ENCODE measurements at places on chromosomes 3 and 15.

DNA sequence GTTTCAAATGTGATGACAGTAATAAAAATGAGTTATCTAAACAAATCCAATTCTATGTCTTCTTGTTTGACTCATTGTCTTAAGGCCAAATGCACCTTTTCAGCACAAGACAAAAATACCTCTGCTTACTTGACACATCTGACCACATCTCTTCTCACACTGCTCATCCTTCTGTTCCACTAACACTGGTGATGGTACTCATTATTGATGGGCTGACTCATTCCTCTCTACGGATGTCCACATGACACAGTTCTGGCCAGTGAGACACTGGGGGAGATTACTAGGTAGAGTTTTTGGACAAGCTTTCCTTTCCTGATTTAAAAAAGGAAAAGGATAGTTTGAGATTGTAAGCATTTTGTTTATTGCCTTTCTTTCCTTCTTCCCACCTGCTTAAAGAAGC lies 410.6 kb upstream of the THRB start:
- no peak for DNase-seq

DNA sequence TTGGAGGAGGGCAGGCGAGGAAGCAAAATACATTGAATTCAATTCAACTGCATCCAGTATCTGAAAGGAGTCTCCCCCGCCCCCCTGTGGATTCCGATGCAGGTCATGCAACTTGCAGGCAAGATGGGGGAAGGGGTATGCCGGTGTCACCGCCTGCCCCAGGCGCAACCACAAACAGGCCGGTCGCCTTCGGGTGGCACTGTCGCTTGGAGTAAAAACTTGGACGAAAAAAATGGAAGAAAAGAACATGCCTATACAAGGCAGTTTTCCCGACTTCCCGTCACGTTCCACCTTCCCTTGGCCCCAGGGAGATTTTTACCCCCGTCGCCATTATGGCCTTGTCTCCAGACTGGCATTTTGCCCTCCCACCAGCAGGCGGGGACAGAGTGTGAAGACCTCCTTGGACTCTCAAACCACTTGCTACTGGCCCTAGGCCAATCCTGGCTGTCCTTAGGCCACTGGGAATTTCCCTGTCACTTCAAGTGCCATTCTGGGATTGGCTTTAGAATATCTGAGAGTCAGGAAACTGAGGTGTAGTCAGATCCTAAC lies 1.6 kb upstream of the NTRK3 start:
- DNase-seq, result no peak

GRCh38 chr15:87357637-87358313 lies 898.8 kb downstream of the NTRK3 start:
- no peak for DNase-seq

- DNase-seq, result no peak
Measured at GRCh38 chr15:43103907-43104306, 1.9 kb downstream of the UBR1 start.

DNA sequence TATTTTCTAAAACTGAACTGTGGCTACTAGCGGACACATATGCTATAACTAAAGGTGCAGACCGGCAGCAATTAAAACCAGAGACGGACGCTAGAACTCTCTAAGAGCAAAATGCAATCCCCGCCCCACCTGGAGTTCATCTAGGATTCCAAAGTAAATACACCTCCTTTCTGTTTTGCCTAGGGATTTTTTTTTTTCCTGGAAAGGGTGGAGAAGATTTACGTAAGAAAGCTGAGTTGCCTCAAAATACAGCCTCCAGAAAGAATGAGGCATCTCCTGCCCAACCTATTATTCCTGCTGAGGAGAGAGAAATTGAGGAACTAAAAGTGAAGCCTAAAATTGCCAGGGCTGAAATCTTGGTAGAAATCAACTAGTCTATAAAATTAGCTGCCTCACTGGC lies 150.2 kb downstream of the TP63 start:
- no peak for DNase-seq

DNA sequence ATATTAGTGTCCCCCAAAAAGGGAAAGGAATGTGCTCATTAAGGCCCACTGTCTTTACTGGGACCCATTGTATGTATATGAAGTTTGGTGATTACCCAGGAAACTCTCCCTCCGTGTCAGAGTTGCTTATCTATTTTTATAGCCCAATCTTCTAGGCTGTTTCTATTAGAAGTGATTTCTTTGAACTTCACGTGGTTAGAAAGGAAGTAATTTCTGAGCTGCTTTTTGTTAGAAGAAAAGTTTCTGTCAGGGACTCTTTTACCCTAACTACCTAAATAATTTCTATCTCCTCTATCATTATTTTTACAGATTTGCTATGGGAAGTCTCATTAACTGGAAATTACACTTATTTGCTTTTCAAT lies 17.7 kb upstream of the SENP7 start:
- DNase-seq, result no peak

GRCh38 chr3:42851228-42851834 lies 24.3 kb downstream of the CYP8B1 start:
- DNase-seq, result no peak

DNA sequence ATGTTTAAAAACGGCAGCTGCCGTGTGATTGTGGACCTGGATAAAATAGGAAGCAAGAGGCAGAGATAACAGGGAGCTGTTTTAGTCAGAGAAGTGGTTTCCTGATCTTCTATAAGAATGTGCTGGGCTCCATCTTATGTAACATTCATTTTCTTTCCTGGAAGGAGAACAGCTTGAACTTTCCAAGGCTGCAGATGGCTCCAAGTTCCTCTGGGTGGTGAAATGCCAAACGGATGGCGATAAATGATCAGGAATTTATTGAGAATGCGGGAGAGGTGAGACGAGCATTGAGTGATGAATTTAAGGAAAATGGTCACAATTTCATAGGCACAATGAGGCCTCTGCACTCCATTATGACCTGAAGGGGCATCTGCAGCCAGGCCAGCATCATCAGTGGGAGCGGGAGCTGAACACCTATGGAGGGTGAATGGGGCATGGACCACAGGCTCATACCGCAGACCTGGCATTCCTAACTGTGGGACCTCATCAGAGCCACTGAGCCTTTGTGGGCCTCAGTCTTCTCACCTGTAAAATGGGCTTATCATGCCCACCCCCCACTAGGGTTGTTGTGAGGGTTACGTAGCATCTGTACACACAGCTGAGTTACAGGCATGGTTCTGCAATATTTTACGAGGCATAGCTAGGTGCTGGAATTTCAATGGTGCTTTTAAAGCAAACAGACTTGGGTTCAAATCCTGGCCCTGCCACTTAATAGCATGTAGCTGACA lies 17.1 kb downstream of the MGLL start:
- DNase-seq, result no peak

- no peak for DNase-seq
Measured at GRCh38 chr15:26720546-26720945, 52.3 kb downstream of the GABRB3 start.

- no peak for DNase-seq
Measured at GRCh38 chr3:71400986-71401451, 182.5 kb downstream of the FOXP1 start.

GRCh38 chr3:194496217-194496919 lies 9.6 kb upstream of the ATP13A3 start:
- DNase-seq, result no peak

- DNase-seq, result peak; percentile 23
Measured at GRCh38 chr3:63353383-63353782, 75.3 kb downstream of the SYNPR start.

DNA sequence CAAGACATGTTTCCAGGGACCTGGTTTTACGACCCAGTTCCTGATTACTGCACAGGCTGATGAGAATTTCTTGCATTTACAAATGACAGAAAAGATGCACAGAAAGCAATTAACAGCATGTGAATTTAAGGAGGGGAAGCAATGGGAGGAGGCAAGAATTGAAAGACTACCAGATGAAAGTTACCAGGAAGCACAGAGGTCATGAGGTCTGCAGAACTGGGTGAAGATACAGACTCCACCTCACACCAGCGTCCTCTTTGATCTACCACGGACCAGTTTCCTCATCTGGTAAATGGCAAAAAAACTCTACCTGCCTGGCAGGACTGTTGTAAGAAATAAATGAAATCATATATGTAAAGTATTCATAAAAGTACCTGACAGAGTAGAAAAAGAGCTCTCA lies 266.0 kb downstream of the MAGI1 start:
- DNase-seq, result no peak

- peak; percentile 90 for DNase-seq
Measured at GRCh38 chr3:45817831-45818522, 21.6 kb upstream of the SLC6A20 start.

- no peak for DNase-seq
Measured at GRCh38 chr15:31435912-31436628, 109.4 kb downstream of the KLF13 start.

- no peak for DNase-seq
Measured at GRCh38 chr3:4739289-4740236, 239.7 kb upstream of the BHLHE40 start.

DNA sequence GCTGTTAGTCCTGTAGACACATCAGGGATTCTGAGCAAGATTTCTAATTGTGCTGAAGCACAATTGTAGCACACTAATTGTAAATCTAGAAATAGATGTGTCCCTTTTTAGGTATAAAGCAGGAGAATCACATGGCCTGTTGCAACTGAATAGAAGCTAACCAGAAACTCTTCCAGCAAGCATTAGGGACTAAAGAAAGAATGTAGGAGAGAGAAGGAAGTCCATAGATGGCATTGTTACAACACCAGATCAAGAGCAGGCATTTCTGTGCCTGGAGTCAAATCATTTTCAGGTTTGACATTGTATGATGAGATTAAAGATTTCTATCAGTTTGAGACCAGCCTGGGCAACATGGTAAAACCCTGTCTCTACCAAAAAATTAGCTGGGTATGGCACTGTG lies 27.4 kb downstream of the CALML4 start:
- peak; percentile 61 for DNase-seq

DNA sequence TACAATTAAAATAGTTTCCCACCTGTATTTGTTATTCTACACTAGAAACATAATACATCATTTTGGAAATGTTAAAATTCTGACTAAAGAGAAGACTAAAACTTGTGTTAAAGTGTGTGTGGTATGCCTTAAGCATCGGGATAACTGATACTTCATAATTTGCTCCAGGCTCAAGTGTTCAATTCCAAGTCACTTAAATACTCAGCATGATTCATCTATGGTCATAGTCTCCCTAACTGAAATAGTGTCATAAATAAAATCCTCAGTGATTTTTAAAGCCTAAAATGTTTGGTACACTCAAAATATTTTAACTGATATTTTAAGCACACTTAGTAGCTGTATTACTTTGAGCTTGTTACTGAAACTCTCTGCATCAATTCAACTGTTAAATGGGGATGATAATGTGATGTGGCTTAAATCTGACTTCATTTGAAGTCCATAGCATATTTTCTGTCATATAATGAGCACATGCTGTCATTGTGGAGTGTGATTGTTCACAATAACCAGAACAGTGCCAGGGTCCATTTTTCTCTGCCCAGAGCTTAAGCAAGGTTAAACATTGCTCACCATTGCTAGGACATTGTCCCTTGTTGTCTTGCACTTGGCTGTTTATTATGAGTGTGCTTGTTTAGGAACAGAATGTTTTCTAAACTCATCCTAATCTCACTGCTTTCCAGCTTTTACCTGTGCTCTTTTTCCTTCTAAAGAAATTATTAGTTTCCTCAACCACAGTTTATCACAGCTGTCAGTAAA lies 122.2 kb downstream of the KLHL25 start:
- no peak for DNase-seq

GRCh38 chr15:62845241-62846126 lies 197.1 kb upstream of the TPM1 start:
- no peak for DNase-seq

DNA sequence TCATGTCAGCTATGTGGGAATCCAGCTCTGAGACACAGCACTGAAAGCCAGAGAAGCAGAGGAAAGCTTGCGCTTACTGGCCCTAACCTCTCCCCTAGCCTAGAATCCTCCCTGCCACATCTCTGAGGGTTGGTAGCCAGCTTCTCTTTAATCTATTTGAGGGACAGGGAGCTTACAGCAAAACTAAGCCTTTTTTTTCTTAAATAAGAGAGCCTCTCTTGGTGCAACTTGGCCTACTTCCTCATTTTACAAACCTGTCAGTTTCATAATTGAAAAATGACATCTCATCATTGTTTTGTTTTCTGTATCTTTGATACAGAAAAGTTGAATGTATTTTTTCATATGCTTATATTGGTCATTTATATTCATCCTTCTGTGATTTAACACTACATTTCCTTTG lies 193.9 kb downstream of the ZNF621 start:
- no peak for DNase-seq

GRCh38 chr3:20125897-20126296 lies 60.1 kb downstream of the SGO1 start:
- DNase-seq, result no peak

GRCh38 chr3:178436773-178437172 lies 99.5 kb upstream of the KCNMB2 start:
- DNase-seq, result no peak

DNA sequence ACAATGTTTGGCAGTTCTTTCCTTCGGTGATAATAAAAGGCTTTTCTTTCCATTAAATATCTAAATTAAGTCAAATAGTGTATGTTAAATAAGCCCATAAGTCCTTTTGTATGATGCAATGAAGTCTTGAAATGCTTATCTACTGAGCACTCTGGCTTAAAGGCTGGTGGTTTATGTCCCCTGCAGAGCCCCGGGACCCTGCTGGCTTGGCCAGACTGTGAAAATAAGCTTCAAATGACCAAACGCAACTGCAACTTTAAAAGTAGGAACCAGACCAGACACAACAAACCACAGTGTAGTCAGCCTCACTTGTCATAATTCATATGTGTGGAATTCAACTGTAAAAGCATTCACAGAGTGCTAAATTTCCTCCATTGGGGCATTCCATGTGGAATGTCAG lies 72.5 kb downstream of the FOXP1 start:
- peak; percentile 99 for DNase-seq

GRCh38 chr15:98292442-98293240 lies 332.1 kb downstream of the ARRDC4 start:
- no peak for DNase-seq

DNA sequence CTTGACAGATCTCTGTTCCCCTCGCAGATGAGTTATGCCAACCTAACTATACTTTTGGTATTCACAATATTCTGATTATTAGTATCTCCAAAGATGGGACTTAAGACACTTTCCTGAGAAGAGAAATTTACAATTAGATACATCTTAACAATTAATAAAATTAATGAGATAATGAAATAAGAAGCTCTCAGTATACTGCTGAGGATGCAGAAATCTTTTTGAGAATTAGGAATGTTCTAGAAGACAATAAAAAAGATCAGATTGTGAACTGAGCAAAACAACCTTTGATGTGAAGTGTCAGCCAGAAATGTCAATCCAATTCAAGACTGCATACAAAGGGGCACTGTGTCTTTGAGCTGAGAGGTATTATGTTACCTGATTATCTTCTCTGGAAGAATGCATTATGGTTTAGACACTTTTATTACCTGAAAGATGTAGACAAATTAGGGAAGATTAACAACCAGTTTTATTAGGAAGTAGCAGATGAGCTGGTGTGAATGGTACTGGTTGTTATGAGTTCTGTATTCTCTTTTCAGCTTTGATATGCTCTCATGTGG lies 262.9 kb downstream of the TIGIT start:
- no peak for DNase-seq

- no peak for DNase-seq
Measured at GRCh38 chr3:13711911-13712650, 163.2 kb downstream of the FBLN2 start.

DNA sequence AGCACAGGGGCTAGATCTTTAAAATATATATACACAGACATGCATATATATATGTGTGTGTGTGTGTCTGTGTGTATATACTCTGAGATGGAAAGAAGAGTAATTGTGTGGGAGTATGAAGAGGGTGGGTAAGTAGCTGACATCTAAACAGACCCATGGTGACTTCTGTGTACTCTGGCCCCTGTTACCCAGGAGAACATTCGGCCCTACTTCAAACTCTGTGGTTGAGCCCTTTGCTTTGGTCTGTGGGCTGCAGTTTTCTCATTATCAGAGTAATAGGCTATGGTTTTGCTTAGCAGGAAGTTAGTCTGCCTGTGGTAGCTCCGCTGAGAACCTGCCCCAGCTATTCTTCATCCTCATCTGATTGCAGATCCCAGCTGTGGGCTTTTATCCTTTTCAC lies 141.4 kb downstream of the RBPMS2 start:
- no peak for DNase-seq

All from AG04449 (cell line).